Uterine smooth muscle cell (primary cell): ENCODE measurements at places on chromosomes 13 and 19. TPM values are rescaled to one million over a fixed set of nuclear protein-coding genes. Genes with fewer than 3 reads are reported as not detected.

The KIR3DL3 gene
- not detected in 2 replicates for total RNA-seq

The KLHL1 gene
- total RNA-seq, result not detected in 2 replicates

The PLEKHF1 gene
- 42.8 and 72.5 TPM in 2 replicates for total RNA-seq

The ATP4A gene
- not detected in 2 replicates for total RNA-seq

The PRR20E gene
- not detected in 2 replicates for total RNA-seq

The IGFL2 gene
- total RNA-seq, result not detected in 2 replicates

The SIGLECL1 gene
- not detected in 2 replicates for total RNA-seq

The SIGLEC7 gene
- not detected in 2 replicates for total RNA-seq

The ZNF541 gene
- 0.12 and 0.44 TPM in 2 replicates for total RNA-seq

The CYP2A6 gene
- not detected in 2 replicates for total RNA-seq

The DOCK6 gene
- total RNA-seq, result 17.0 and 18.4 TPM in 2 replicates

The NKG7 gene
- not detected in 2 replicates for total RNA-seq

The PLK5 gene
- total RNA-seq, result not detected in 2 replicates

The ZNF579 gene
- total RNA-seq, result 3.8 and 5.9 TPM in 2 replicates

The ZNF470 gene
- 3.5 and 4.9 TPM in 2 replicates for total RNA-seq

The OR4F17 gene
- not detected in 2 replicates for total RNA-seq

The IGSF23 gene
- not detected in 2 replicates for total RNA-seq

The AKAP11 gene
- total RNA-seq, result 35.6 and 36.1 TPM in 2 replicates

The ZNF773 gene
- total RNA-seq, result 21.5 and 27.0 TPM in 2 replicates

The CACNG8 gene
- total RNA-seq, result under 0.01 TPM in 2 replicates

The ATXN8OS gene
- not detected in 2 replicates for total RNA-seq

The GGN gene
- total RNA-seq, result 0.11 and 0.62 TPM in 2 replicates

The GPR183 gene
- under 0.01 and 0.22 TPM in 2 replicates for total RNA-seq

The WDR62 gene
- 6.1 and 16.3 TPM in 2 replicates for total RNA-seq

The DAND5 gene
- 0.12 TPM in 1 of 2 replicates, not detected in the other for total RNA-seq

The CEACAM1 gene
- total RNA-seq, result under 0.01 TPM in 1 of 2 replicates, not detected in the other

The URAD gene
- total RNA-seq, result not detected in 2 replicates

The LGI4 gene
- total RNA-seq, result under 0.01 and 0.25 TPM in 2 replicates

The TSHZ3 gene
- total RNA-seq, result 7.5 and 14.0 TPM in 2 replicates

The LRRC25 gene
- 0.11 and 0.25 TPM in 2 replicates for total RNA-seq

The STX10 gene
- total RNA-seq, result 72.9 and 81.1 TPM in 2 replicates

The SLC5A5 gene
- not detected in 2 replicates for total RNA-seq

The ZNF708 gene
- total RNA-seq, result 4.6 and 6.7 TPM in 2 replicates

The SUGP1 gene
- 22.2 and 25.5 TPM in 2 replicates for total RNA-seq

The PRR36 gene
- not detected in 2 replicates for total RNA-seq

The ZNF77 gene
- 4.7 and 5.4 TPM in 2 replicates for total RNA-seq

The PCDH9 gene
- 3.2 and 3.6 TPM in 2 replicates for total RNA-seq

The S1PR2 gene
- 11.2 and 12.2 TPM in 2 replicates for total RNA-seq

The CD37 gene
- total RNA-seq, result 0.12 TPM in 1 of 2 replicates, not detected in the other

The SHISA7 gene
- total RNA-seq, result not detected in 2 replicates

The EFNB2 gene
- 2.2 and 4.1 TPM in 2 replicates for total RNA-seq

The GJA3 gene
- total RNA-seq, result 0.44 and 0.87 TPM in 2 replicates

The GPX4 gene
- 165 and 232 TPM in 2 replicates for total RNA-seq

The WDR88 gene
- not detected in 2 replicates for total RNA-seq

The PLPPR3 gene
- 0.12 TPM in 1 of 2 replicates, not detected in the other for total RNA-seq

The KCNN1 gene
- under 0.01 and 0.11 TPM in 2 replicates for total RNA-seq

The CRX gene
- not detected in 2 replicates for total RNA-seq

The C1QTNF9 gene
- total RNA-seq, result under 0.01 TPM in 1 of 2 replicates, not detected in the other

The ZNF549 gene
- total RNA-seq, result 4.8 and 4.9 TPM in 2 replicates

The TRPM4 gene
- 10.2 and 17.1 TPM in 2 replicates for total RNA-seq

The CABP5 gene
- not detected in 2 replicates for total RNA-seq
